ENCODE measurements at places on chromosomes 11 and 22.

GRCh38 chr11:2267851-2268728, 2.3 kb downstream of the ASCL2 start:
- no peak for DNase-seq

DNA sequence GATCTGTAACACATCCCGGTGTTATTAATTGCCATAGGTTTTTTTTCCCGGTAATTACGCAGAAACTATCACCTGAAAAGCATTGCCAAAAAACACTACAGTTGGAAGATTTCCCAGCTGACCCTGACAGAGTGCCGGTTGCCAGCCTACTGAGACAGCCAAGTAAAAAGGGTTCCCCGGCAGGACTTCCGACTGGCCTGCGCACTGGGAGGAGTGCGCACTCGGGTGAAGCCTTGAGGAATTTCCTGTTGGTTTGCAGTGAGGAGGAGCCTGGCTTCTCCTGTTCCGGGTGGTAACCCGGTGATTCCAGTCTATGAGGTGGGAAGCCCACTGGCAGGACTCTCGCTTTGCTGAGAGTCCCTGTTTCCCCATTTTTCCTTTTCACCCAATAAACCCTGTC, 52.1 kb downstream of the CNTF start:
- no peak for DNase-seq

DNA sequence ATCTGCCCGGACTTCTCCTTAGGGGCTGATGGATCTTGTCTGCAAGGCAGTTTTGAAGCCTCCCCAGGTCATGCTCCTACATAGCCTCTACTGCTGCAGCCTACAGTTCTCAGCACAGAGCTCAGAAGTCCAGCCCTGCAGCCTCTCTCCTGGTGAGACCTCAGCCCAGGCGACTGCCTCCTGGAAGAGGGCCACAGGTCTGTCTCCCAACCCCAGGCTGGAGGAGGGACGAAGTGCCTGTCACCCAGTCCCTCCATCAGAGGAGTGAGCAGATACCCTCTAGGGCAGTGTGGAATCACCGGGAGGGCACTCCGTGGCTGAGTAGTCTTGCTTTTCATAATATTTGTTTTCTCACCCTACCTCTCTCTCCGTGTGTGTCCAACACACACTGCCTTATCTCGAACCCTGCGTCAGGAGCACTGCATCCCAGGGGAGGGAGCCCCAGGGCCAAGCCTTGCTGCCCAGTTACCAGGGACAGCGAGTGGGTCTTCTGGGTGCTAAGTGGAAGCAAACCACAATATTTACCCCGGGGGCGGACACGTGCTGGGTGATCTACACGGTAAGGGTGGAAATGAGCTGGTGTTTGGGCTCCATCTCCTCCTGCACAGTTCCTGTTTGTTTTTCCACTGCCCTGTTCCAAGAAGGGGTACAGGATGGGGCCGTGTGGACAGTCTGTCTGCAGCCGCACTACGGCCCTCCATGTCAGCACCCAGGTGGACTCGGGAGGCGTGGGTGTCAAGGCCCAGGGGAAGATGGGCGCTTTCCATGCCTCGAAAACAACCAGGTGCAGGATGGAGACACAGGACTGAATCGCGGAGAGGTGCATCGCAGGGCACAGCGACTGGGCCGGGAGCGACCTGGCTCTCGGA, 133.7 kb upstream of the HSD17B12 start:
- DNase-seq = no peak

DNA sequence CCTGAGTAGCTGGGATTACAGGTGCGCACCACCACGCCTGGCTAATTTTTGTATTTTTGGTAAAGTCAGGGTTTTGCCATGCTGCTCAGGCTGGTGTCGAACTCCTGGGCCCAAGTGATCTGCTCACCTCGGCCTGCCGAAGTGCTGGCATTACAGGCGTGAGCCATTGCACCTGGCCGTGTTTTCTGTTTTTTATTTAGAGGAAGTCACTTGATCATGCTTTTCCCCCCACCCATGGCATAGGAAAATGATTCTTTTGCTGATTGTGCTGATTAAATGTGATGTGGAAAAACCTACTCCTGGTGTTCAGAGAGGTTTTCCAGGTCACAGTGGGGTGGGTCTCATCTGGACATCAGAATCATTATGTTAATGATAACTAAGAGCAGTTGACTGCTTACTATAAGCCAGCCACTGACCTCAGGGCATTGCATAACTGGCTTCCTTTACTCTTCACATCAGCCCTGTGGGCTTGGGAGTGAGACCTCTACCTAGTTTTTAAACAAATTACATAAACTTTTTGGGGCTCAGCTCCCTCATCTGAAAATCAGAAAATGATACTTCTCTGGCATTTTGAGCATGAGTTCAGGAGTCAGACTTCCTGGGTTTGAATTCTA, 71.0 kb downstream of the PTPRJ start:
- DNase-seq = no peak

GRCh38 chr11:11391796-11392463, 38.9 kb upstream of the CSNK2A3 start:
- DNase-seq = no peak

- DNase-seq = no peak
Measured at GRCh38 chr11:120894202-120894985, 129.5 kb upstream of the TBCEL start.

DNA sequence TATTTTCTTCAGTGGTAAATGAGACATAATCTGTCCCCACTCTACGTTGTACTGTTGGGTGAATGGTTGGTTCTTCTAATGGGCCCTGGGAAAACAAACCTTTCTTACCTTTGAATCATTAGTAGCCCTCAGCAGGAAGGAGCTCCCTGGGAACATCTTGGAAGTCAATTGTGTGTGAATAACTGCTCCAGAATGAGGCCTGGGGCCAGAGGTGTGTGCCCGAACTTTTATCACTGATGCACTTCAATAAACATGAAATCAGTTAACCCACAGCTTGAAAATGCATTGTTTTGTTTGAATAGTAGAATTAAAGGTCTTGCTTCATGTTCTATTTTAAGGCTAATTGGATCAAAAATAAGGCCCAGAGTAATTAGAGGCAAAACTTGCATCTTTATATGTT, 67.1 kb downstream of the NAV2 start:
- DNase-seq = no peak

DNA sequence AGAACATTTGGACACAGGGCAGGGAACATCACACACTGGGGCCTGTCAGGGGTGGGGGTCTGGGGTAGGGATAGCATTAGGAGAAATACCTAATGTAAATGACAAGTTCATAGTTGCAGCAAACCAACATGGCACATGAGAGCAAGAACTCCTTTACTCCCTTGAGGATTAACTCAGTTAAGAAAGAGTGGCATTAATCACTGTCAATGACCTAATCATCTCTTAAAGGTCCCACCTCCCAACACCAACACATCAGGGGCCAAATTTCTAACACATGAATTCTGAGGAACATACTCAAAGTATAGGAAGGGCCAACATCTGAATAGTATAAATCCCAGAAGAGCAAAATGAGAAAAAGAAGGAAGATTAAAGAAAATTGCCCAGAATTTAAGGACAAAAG, 272.9 kb downstream of the SWAP70 start:
- DNase-seq = no peak

- DNase-seq = no peak
Measured at GRCh38 chr11:64219354-64219684, 6.7 kb downstream of the TRPT1 start.

DNA sequence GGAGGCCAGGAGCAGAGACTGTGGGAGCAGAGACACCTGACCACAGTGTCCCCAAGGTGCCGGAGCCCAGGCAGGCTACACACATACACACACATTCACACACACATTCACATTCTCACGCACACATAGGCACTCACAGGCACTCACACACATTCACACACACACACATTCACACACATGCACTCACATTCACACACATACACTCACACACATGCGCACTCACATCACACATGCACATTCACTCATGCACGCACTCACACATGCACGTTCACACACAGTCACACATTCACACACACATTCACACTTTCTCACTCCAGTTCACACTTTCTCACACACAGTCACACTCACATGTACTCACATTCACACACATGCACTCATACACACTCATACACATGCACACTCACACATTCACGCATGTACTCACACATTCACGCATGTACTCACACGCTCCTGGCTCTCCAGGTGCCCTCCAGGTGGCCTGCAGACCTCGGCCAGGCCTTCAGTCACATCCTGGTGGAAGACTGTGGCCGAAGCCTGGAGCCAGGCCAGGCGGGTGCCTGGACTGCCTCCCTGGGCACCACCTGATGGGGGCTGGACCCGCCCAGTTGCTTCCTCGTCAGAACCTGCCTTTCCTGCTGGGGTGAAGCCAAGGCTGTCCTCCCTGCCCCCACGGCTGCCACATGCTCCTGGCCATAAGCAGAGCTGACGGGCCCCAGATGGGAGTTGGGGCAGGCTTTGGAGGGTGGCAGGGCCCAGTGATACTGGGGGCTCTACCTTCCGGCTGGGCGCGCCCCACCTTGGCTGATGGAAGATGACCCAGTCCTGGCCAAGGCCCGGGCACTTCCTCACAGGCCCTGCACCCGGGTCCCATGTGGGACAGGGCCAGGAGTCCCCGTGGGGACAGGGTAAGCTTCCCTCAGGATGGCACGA, 89.5 kb downstream of the WNT7B start:
- DNase-seq = no peak

- no peak for DNase-seq
Measured at GRCh38 chr11:2572491-2573239, 127.1 kb downstream of the KCNQ1OT1 start.

- DNase-seq = no peak
Measured at GRCh38 chr22:50525858-50526107, 385 bp upstream of the SCO2 start.

GRCh38 chr11:35372565-35373283, 46.6 kb downstream of the SLC1A2 start:
- no peak for DNase-seq

- no peak for DNase-seq
Measured at GRCh38 chr11:26846227-26846626, 124.4 kb upstream of the SLC5A12 start.

DNA sequence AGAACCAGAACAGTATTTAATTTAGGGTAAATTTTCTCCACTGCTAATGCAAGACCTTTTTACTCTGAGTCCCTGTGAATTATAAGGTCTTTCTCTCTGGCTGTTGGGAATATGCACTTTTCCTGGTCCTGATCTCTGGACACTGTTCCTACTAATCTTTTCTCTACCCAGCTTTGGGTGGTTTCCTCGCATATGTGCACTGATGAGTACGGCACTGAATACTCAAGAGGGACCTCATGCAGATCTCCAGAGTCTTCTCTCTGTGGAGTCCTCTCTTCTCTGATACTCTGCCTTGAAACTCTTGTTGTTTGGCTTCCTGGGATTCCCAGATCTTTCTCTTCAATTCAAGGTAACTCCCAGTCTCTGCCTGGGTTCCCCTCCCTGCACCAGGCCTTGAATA, 14.0 kb downstream of the KCTD14 start:
- no peak for DNase-seq

DNA sequence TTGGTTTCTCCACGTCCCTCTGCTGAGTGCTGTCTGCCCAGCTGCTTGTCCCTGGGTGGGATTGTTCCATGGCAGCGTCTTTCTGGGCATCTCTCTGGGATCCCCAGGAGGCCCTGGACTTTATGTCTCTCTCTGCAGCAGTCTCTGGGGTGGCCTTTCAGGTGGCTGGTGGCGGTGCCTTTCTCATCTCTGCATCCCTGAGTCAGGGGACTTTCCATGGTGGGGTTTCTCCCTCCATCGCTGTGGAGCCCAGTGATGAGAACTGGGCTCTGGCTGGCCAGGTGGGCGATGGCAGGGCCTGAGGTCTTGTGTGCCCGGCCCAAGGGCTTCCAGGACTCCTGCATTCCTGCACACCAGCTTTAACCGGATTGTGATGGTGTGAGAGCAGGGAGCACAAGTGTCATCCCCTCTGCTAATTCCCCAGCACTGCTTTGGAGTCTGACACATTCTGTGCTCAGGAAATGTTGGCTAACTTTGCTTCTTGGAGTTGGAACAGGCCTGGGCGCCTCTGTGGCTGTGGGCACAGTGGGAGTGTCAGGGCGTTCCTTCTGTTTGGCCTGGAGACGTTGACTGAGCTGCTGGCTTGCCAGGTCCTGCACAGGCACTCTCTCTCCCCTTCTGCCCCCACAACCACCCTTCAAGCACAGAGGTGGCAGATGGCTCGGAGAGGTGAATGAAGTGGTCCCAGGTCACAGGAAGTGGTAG, 27.9 kb downstream of the FAM83F start:
- DNase-seq = no peak

Data from GM13977 (cell line).